ENCODE measurements at places on chromosomes 16 and 17.

GRCh38 chr17:13843862-13844635, 225.3 kb upstream of the COX10 start:
- DNase-seq: no peak

GRCh38 chr17:32927724-32928585, at the start of gene TMEM98:
TSS of gene TMEM98 (plus strand) at chr17:32928153. CDS start at chr17:32931529, 3,376 bp downstream.
- DNase-seq: no peak

DNA sequence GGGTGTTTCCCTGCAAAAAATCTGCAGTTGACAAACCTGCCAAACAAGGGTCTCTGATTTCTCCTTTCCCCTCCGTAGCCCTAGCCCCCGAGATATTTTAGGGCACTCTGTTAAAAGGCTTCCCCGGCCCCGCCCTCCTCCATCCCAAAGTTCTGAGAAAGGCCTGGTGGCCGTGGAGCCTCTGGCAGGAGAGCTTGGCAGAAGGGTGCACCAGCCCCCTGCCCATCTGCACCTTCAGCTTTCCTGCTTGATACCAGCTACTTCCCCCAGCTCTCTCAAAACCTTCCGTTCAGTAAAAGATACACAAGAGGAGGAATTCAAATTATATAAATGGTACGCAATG, 711 bp upstream of the CANT1 start:
- DNase-seq: no peak

DNA sequence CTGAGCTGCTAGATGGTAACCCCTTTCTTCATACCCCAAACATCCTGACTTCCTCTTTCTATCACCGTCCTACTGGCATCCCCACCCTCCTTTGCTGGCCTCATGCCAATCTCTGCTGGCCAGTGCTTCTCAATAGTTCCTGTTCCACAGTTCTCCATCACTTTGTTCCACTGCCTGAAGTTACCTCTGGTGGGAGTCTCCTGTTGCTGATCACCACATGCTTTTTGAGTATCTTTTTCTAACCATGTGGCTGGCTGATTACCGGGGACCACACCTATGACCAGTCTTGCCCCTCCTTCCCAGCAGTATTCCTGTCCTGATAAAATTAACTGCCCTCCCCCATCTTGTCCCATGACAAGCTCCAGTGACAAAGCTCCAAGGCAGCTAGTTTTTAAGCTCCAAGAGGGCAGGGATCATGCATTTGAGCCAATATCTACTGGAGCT, 380.4 kb upstream of the CCL2 start:
- no peak for DNase-seq

DNA sequence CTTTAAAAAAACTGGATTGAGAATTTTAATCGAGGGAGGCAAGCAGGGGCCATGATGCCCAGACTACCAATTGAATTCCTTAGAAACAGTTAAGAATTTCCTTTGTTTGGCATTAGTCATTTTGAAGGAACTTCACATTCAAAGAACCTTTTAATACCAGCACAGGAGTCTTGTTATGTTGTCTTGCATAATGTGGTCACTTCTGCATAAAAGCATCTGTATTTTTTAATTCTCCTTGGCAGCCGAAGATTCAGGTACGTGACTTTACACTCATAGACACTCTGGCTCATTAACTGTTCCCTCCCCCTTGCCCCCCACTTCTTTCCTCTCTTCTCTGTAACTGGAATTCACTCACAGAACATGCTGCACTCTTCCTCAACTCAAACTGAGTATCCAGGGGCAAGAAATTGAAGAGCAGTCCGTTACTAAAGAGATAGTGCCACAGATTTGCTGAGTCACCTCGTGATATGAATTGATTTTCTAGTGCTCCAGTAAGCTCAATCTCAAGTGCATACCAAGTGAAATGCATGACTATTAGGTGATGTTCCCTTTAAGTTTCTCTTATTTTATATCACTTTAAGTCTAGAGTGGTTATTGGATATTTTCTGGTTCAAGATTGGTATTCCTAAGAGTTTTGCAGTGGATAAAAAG, 572.2 kb upstream of the SOX9 start:
- DNase-seq: no peak
